ENCODE measurements at places on chromosomes 3 and 15.

GRCh38 chr3:71551311-71551919 lies 32.1 kb downstream of the FOXP1 start:
- DNase-seq = peak; percentile 87

GRCh38 chr3:21783839-21784238 lies 32.8 kb upstream of the ZNF385D start:
- no peak for DNase-seq

DNA sequence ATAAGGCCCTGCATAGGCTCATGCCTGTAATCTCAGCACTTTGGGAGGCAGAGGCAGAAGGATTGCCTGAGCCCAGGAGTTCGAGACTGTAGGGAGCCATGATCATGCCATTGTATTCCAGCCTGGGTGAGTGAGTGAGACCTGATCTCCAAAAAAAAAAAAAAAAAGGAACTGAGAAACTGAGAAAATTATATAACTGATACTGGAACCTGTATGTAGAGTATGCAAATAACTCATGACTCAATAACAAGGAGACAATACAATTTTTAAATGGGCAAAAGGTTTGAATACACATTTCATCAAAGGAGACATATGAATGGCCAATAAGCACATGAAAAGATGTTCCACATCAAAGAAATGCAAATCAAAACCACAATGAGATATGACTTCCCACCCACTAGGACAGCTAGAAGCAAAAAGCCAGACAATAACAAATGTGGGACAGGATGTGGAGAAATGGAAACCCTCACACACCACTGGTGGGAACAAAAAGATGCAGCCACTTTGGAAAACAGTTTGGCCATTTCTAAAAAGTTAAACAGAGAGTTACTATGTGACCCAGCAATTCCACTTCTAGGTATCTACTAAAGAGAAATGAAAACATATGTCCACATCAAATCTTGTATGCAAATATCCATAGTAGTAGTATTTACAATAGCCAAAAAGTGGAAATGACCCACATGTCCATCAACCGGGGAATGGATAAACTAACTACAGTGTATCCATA lies 70.7 kb downstream of the IQSEC1 start:
- DNase-seq = no peak

DNA sequence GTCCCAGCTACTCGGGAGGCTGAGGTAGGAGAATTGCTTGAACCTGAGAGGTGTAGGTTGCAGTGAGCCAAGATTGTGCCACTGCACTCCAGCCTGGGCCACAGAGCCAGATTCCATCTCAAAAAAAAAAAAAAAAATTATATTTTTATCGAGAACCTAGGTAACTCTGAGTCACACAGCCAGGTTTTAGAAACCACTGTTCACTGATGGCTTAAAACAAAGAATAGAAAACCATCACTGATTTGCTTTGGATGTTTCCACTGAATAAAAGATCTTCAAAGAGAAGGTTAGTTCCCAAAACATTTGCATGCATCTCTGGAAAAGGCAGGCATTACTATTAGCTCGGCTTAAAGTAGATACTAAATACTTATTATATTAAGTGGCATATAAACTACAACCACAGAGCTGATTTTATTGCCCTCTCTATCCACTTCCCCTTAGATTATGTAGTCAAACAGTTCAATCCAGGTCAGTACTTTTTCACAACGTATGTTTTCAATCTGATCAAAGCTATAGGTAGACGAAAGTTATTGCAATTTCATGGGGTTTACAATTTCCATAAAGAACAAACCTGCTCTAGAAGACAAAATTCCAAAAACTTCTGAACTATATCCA lies 1.4 kb downstream of the B4GALT4 start:
- DNase-seq = no peak

DNA sequence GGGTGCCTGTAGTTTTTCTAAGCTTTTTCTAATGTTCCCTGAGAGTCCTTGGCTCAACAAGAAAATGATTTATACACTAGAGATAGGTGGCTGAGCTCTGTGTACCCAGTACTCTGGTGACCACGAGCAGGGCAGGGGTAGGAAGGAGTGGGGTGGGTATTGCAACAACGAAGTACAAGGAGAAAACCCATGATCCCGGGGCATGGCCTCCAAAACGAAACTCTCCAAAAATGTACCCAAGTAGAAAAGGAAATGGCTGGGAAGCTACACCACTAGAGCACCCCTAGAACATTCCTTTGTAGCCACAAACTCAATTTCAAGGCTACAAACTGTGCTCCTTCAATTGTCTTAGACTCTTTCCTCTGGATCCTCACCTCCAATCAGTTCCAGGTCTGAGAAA lies 138.9 kb downstream of the DUT start:
- no peak for DNase-seq

- DNase-seq = no peak
Measured at GRCh38 chr15:100277087-100277855, 64.5 kb downstream of the ADAMTS17 start.

DNA sequence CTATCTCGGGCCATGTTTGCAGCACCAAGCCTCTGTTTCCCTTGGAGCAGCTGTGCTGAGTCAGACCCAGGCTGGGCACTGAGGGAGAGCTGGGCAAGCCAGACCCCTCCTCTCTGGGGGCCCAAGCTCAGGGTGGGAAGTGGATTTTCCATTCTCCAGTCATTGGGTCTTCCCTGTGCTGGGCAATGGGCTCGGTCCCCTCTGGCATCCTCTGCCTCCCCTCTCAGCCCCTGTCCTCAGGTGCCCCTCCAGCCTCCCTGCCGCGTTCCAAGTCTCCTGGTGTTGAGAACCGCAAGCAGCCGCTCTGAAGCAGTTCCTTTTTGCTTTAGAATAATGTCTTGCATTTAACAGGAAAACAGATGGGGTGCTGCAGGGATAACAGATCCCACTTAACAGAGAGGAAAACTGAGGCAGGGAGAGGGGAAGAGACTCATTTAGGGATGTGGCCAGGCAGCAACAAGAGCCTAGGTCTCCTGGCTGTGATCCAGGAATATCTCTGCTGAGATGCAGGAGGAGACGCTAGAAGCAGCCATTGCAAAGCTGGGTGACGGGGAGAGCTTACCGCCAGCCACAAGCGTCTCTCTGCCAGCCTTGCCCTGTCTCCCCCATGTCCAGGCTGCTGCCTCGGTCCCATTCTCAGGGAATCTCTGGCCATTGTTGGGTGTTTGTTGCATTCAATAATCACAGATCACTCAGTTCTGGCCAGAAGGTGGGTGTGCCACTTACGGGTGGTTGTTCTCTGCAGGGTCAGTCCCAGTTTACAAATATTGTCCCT lies 1.2 kb downstream of the RHO start:
- no peak for DNase-seq

- DNase-seq = no peak
Measured at GRCh38 chr15:100517846-100518245, 10.9 kb downstream of the CERS3 start.

GRCh38 chr15:40873694-40874561 lies at the start of gene RHOV:
Gene RHOV (minus strand): TSS chr15:40874234. CDS start chr15:40874139, 95 bp downstream.
- DNase-seq = peak; percentile 48

DNA sequence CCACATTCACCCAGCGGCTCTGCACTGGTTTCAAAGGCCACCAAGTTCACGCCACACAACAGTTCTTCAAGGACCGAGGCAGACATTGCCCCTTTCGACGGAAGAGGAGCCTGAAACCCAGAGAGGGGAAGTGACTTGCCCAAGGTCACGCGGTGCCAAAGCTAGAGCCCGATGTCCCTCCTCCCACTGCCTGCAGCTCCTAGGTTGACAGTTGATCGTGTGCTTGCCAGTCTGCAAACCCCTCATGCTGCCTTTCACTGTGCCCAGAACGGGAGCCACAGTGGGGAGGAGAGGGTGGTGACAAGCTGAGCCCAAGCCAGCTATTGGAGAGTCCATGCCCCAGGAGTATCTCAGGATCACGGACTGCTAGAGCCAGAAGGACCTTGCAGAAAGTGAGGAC lies 230.9 kb downstream of the XXYLT1 start:
- DNase-seq = no peak

GRCh38 chr15:61318301-61318700 lies 89.2 kb upstream of the RORA start:
- DNase-seq = no peak

DNA sequence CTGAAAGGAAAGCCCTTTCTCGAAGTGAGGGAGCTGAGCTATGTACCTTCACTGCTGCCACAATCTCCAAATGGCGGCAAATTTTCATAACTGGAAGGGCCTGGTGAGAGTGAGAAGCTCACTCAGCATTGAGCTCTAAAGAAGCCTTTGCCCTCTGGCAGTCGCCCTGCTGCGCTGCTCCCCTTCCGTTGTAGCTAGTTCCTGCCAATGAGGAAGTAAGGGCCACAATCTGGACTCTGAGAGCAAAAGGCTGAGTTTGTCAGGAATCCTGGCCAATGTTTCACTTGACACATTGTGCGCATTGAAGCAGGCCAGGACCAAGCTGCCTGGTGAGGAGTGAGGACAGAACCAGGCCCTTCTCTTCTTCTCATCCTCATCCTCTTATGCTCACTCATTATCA lies 579.5 kb downstream of the PDCD6IP start:
- DNase-seq = no peak

- no peak for DNase-seq
Measured at GRCh38 chr3:13282358-13282985, 137.7 kb downstream of the NUP210 start.

- no peak for DNase-seq
Measured at GRCh38 chr3:149843502-149843901, 30.5 kb downstream of the RNF13 start.

DNA sequence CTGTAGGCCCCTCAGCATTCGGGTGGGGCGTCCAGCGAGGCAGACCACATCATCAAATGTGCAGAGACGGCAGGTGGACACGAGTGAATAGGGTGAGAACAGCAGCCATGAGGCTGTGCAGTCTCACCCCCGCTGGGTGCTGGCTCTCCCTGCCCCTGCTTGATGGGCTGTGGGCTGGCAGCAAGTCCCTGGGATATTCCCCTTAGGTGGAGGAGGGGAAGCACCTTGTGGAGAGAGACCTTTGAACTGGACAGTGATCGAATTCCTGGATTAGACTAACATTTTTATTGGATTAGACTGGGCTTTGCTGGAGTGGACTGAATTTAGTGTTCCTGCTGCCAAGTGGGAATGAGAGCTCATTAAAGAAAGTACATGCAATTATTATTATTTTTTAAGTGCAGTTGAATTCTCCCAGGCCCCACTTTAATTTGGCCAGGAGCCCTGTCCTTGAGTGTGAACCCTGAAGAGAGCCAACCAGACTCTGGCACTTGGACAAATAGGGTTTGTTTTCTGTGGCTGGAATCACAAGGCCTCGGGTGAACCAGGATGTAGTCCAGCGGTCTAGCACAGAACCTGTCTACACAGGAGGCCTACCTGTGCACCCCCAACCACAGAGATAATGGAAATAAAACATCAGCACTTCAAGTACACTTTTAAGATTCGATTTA lies 193.1 kb downstream of the ABHD5 start:
- no peak for DNase-seq

- DNase-seq = no peak
Measured at GRCh38 chr3:42194943-42195510, 71.0 kb downstream of the CCK start.

DNA sequence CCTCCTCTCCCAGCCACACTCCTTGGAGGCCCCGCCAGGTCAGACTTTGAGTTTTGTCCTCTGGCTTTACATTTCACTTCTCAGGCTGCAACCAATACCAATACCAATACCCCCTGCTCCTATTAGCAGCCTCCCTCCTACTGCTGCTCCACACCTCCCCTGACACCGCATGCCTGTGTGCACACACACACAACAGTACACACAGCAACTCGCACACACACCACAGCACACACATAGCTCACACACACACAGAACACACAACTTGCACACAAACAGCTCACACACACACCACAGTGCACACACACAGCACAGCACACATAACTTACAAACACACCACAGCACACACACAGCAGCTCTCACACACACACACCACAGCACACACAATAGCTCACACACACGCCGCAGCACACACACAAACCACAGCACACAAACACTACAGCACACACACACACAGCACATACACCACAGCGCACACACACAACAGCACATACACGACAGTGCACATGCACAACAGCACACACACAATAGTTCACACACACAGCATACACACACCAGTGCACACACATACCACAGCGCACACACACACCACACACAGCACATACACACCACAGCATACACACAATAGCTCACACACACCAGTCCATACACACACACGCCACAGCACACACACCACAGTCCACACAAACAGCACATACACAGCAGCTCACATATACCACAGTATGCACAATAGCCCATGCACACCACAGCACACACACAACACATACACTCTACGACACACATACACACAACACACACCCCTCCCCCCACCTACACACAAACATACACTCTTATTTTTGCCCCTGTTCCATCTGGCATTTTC lies 204.7 kb downstream of the UACA start:
- no peak for DNase-seq

- peak; percentile 63 for DNase-seq
Measured at GRCh38 chr3:188559072-188559429, 405.1 kb downstream of the LPP start.

DNA sequence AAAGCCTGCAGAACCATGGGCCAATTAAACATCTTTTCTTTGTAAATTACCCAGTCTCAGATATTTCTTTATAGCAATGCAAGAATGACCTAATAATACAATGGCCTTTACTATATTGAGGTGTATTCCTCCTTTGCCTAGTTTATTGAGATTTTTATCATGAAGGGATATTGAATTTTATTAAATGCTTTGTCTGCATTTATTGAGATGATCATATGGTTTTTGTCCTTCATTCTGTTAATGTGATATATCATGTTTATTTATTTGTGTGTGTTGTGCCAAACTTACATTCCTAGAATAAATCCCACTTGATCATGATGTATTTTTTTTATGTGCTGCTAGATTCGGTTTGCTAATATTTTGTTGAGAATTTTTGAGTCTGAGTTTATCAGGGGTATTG lies 36.2 kb downstream of the TOPAZ1 start:
- DNase-seq = no peak

GRCh38 chr3:62546266-62546665 lies 172.9 kb upstream of the FEZF2 start:
- no peak for DNase-seq

DNA sequence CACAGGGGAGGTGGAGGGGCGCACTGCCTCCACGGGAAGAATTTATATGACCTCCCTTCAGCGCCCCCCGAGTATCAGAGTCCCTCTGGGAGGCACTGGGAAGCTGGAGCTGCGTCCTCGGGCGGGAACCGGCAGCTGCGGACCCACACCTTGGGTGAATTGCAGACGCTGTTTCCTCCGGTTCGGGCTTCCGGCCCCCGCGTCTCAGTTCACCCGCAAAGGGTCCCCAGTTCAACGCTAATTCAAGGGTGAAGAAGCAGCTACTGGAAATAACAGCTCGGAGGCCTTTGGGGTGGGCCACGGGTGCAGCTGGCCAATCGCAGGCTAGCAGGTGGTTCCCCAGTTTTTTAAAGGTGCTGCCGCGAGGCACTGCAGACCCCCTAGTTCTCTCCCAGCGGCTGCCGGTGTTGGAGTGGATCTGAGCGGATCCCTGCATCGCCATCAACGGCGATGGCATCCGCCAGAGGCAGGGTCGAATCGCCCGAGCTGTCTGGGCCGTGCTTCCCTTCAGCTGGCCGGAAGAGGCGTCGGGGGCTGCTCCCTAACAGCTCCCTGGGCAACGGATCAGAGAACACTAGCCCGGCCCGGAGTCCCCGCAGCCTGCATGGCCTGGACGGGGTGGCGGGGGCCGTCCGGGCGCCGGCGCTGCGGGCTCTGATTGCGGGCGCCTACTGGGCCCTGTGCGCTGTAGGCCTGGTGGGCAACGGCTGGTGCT lies 19.4 kb upstream of the ADAMTS7 start:
- DNase-seq = no peak
